A549 treated with Hydrocortisone at 1 μM for 4 hours (cell line): ENCODE measurements at places on chromosomes 1 and 21. TPM values are rescaled to one million over a fixed set of nuclear protein-coding genes. Genes with fewer than 3 reads are reported as not detected.

NBPF4 gene
- total RNA-seq, result 0.13 to 0.21 TPM (median 0.15 TPM) in 5 replicates

FNDC5 gene
- 0.25 to 0.98 TPM (median 0.42 TPM) in 5 replicates for total RNA-seq

MIXL1 gene
- total RNA-seq, result 0.03 to 0.21 TPM (median 0.13 TPM) in 3 of 5 replicates, not detected in the others

KISS1 gene
- 0.24 to 0.97 TPM (median 0.43 TPM) in 5 replicates for total RNA-seq

PERM1 gene
- total RNA-seq, result 0.10 to 0.18 TPM (median 0.14 TPM) in 5 replicates

UBL4B gene
- not detected in 5 replicates for total RNA-seq

GABRD gene
- total RNA-seq, result 0.39 to 0.83 TPM (median 0.46 TPM) in 5 replicates

SPATA45 gene
- not detected in 5 replicates for total RNA-seq

GJA5 gene
- not detected in 5 replicates for total RNA-seq

SLFNL1 gene
- total RNA-seq, result 0.02 to 0.06 TPM (median 0.05 TPM) in 3 of 5 replicates, not detected in the others

OR2M3 gene
- not detected in 5 replicates for total RNA-seq

TAS1R3 gene
- total RNA-seq, result 0.07 to 0.24 TPM (median 0.20 TPM) in 5 replicates

FCAMR gene
- total RNA-seq, result 0.08 TPM in 1 of 5 replicates, not detected in the others

IFI44 gene
- 0.16 to 0.79 TPM (median 0.43 TPM) in 5 replicates for total RNA-seq

DNALI1 gene
- 0.05 to 0.16 TPM (median 0.05 TPM) in 3 of 5 replicates, not detected in the others for total RNA-seq
